Kidney capillary endothelial cell (primary cell): ENCODE measurements at places on chromosomes 2 and 18.

DNA sequence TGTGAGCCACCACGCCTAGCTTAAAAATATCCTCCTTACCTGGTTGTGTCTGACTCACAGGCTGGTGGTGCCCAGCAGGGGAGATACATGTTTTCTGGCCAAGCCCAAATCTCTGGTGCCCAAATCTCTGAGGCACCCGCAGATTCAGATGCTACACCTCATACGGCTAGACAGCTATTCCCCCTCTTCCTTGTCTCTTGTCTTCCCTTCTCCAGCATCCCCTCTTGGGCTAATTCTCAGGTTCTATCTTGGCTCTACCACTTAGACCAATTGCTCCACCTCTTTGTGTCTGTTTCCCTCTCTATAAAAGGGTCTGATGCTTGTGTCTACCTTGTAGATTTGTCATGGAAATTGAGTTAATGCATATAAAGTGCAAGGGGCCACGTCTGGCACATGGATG lies 13.4 kb downstream of the LAMA3 start:
- DNase-seq: no peak

DNA sequence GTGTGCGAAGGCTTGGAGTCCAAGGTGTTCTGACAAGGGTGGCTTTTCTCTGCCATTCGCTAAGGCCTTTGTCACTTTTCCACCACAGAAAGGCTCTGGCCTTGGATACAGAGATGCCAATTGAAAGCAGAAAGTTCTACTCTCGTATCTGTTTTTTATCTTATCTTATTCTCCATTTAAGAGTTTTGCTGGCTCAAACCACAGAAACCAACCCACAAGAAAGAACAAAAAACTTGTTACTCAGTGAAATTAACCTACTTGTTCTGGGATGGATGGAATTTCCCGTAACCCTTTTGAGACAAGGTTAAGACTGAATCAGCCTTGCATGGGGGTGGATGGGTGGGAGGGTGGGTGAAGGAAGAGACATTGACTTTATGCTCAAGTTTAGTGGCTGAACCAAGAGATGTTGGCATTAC lies 221.7 kb downstream of the CDH20 start:
- DNase-seq: no peak

- DNase-seq: no peak
Measured at GRCh38 chr2:186611526-186611925, 21.7 kb downstream of the ITGAV start.

DNA sequence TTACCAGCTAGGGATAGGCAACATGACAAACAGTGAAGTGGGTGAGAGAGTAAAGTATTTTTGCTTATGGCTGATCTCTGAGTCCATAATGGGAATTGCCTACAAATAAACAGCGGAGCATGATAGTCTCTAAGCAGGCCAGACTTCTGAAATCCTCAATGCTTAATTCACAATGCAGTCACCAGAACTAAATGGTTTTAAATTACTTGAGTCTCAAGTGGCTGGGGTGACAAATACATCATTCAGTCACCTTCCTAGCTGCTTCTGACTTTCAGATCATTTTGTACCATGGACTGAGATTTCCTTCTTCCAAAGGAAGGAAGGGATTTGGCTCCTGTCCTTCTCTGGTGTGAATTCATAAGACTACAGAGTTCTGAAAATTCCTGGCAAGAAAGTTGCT lies 82.8 kb upstream of the RMP24 start:
- no peak for DNase-seq

DNA sequence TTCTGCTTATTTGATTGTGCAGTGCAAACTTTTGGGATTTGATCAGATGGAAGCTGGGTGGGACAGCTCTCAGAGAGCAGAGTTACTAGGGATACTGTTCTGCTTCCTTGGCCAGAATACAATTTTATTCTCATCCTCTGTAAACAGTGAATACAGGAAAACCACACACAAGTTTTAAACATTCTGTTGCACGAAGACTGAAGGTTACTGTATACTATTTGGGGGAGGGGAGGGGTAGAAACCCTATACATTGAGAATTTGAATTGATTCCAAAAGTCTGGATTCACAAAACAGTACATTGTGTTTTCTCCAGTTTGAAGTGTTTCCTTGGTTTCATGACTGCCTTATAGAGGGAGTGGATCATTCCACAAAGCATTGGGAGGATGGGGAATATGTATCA lies 149.9 kb downstream of the SETBP1 start:
- DNase-seq: no peak

DNA sequence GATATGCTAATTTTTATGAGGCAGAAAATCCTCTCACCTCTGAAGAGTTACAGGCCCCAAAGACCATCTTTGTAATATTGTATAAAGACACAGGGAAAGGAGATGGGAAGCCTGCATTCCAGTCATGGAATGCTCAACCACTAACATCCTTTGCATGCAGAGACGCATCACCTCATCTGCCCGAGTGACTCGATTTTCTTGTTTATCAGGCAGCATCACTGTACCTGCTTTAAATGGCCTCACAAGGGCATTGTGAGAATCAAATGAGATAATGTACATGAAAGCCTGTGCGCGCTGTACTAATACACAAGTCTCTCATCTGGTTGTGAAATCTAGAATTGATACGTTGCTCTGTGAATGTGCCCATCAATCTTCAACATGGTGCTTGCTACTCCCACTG lies 10.2 kb upstream of the TMEM247 start:
- DNase-seq: no peak

DNA sequence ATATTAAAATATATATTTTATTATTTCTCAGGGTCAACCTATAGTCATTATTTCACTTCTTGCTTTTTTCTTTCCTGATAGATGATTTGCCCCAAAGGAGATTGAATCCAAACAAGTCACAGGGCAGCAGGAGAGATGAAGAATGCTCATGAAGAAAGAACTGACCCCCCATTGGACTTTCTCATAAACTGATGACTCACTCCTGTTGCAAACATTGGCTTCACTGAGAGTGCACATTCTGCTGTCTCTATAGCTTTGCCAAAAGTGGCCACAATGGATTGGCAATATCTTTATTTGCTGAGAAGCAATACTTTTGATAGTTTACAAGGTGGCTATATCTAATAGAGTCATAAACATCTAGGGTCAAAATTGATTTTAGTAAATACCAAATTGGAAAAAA lies 55.9 kb upstream of the ZNF385B start:
- DNase-seq: no peak

DNA sequence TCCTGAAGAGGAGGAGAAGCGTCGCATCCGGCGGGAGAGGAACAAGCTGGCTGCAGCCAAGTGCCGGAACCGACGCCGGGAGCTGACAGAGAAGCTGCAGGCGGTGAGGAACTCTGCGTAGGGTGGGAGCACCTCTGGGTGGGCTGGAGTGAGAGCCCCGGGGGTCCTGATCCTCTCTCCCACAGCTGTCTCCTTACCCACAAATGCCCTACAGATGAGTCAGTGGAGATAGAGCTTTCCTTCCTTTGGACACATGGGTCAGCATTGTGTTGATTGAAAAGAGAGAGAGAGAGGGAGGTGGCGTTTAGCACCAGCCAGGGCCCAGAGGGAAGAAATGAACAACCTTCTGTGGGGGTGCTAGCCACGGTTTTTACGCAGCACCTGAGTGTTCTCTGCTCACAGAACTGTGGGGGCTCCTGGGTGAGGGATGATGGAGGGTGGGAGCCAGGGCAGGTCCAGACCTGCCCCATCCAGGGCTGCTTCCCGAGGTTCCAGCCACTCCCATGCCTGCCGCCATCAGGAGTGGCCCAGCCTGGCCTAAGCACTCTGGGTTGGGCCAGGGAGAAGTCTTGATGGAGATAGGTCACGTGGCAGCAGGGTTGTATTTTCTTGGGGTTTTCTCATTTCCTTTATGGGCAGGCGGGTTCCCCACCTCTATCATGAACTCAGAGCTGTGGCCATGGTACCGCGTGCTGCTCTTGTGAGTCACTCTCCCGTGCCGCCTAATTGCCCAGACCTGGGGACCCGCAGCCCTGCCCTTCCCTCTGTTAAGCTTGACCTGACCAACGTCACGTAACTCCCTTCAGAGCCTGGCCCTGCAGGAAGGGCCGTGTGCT lies 16.3 kb downstream of the FOSL2 start:
- peak; percentile 78 for DNase-seq

GRCh38 chr2:217254111-217254510 lies 394.2 kb upstream of the TNP1 start:
- DNase-seq: no peak

GRCh38 chr2:148540022-148540421 lies 104.5 kb upstream of the EPC2 start:
- no peak for DNase-seq

- no peak for DNase-seq
Measured at GRCh38 chr2:239762655-239763269, 262.4 kb downstream of the NDUFA10 start.

- DNase-seq: no peak
Measured at GRCh38 chr2:129861666-129862288, 117.7 kb upstream of the RAB6C start.

DNA sequence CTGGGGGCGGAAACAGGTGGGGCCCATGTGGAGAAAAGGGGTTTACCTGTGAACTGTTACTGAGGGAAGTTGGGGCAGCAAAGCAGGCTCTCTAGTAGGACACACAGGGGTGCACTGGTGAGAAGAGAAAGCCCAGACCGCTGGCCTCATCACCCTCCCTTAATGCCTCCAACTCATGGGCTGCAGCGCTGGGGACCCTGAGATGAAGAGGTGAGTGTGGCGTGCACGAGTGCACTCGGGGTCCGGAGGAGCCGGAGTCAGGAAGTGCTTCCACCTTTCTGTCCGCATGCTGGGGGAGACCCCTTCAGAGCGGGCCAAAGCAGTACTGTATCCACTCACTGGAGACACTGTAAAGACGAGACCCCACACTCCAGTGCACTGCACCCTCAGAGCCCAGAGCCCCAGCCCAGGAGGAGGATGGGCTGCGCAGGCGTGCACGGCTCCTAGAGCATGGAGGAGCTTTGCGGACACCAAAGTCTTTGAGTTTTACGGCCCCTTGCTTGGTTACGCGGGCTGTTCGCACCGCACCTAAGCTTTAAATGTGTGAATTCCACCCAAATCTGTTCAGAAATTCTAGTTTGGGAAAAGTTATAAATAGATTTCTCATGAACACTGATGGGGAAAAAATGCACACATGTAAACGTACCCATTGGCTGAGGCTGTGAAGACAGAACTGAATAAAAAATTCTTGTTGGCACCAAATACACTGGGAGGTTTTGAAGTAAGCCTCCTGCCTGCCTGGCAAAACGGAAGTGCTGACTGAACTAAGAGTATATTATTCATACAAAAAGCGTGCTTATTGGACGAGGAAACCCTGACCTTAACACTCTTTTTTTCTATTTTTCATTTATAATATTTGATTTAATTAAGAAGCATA lies 45.4 kb upstream of the PPP4R1 start:
- no peak for DNase-seq

- no peak for DNase-seq
Measured at GRCh38 chr2:64192125-64192479, 47.9 kb upstream of the PELI1 start.

GRCh38 chr2:46225730-46226129 lies 71.5 kb upstream of the EPAS1 start:
- DNase-seq: no peak

- no peak for DNase-seq
Measured at GRCh38 chr18:5500158-5500939, 43.4 kb downstream of the EPB41L3 start.

DNA sequence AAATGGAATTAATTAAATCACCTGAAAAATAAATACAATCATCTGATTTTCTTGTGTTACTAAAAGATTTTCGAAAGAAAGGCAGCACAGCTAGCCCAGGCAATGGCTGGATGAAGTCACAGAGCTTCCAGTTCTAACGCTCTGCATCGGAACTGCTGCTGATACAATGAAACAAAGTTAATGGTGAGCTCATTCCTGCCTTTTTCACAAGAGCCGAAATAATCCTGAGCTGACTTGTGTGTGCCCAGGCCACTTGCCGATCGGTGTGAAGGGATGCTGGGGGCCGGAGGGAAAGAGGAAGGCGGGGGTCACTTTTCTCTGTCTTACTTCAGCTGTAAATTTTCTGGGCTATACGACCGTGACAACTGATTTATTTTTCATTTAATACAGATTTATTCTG lies 149.5 kb downstream of the INO80D start:
- DNase-seq: no peak

GRCh38 chr2:98912221-98912851 lies 23.7 kb downstream of the CRACDL start:
- peak; percentile 53 for DNase-seq

GRCh38 chr2:127577973-127578372 lies 42.5 kb downstream of the MYO7B start:
- no peak for DNase-seq
